Activated effector memory CD4-positive, alpha-beta T cell treated with Interleukin-2 at 50 U/mL for 16 hours (primary cell): ENCODE measurements at places on chromosomes 11 and 22.

DNA sequence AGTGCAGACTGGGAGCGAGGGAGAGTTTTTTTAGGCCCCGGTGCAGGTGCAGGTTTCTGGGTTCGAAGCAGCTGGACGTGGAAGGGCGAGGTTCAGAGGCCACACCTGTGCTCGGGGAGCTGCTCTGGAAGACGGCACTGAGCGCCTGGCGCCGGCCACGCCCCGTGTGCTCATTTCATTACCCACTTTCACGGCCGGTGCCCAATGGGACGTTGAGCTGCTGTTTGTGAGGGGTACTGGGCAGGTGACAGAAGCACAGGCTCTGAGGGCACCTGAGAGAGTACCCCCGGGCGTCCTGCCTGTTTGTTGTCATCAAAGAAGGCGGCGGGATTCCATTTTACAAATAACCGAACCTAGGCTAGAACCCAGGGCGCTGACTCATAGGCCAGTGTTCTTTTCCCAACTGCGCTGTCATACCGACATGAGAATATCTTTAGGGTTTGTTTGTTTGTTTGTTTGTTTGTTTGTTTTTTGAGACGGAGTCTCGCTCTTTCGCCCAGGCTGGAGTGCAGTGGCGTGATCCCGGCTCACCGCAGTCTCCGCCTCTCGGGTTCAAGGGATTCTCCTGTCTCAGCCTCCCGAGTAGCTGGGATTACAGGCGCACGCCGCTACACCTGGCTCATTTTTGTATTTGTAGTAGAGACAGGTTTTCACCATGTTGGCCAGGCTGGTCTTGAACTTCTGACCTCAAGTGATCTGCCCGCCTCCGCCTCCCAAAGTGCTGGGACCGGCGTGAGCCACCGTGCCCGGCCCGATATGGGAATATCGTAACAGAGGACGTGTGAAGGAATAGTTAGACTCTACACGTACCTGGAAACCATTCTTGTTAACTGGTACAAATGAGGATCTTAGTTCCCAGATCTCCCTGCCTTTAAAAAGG, 16.6 kb upstream of the SPTBN2 start:
- DNase-seq, result peak; percentile 22

DNA sequence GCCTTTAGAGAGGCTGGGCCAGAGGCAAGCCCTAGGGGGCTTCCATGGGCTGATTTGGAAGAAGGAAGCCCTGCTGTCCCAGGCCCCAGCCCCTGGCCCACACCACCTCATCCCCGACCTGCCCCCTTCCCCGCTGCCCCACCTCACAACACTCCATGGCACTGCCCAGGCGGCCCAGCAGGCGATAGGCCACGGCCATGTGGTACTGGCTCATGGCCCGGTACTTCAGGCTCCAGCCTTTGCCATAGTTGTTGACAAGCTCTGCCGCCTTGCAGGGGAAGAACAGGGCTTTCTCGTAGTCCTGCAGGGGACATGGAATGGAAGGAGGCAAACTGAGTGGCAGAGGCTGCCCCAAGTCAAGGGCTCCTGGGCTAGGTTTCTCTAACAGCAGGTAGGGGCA, 6.4 kb downstream of the RAPSN start:
- no peak for DNase-seq

- no peak for DNase-seq
Measured at GRCh38 chr11:20045098-20045688, 115.1 kb downstream of the DBX1 start.

GRCh38 chr22:42645341-42645937, 3.8 kb downstream of the CYB5R3 start:
- DNase-seq, result no peak

DNA sequence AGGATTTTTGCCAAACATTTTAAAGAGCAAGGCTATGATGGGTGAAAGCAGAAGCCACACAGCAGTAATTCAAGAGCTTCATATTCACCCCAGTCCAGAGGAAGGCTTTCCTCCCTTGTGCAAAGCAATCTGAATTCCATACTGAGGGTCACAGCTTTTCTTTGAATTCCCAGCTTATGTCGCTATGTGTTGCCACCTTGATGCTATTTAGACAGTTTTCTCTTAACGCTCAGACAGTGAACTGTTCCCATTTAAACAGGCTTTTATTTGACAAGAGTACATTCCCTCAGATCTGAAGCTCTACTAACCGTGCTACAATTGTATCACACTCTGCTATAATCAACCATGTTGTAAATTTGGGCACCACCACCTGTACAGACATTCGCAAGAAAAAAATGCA, 279.7 kb downstream of the CADM1 start:
- no peak for DNase-seq
